ENCODE measurements at places on chromosomes 4 and X. TPM values are rescaled to one million over a fixed set of nuclear protein-coding genes. Genes with fewer than 3 reads are reported as not detected.

The MGAT4D gene
- total RNA-seq = not detected

The DUSP9 gene
- total RNA-seq = not detected

The TCEAL4 gene
- 3.2 TPM for total RNA-seq

The GPR119 gene
- total RNA-seq = not detected

The CLDN34 gene
- not detected for total RNA-seq

GRCh38 chr4:26724534-26724933, 136.1 kb upstream of the STIM2 start:
- DNase-seq = no peak

GRCh38 chr4:19883841-19884240, 367.9 kb upstream of the SLIT2 start:
- no peak for DNase-seq

GRCh38 chrX:124289443-124289842, 43.0 kb upstream of the TEX13D start:
- no peak for DNase-seq

- DNase-seq = no peak
Measured at GRCh38 chr4:172035562-172035961, 222.4 kb downstream of the GALNTL6 start.

DNA sequence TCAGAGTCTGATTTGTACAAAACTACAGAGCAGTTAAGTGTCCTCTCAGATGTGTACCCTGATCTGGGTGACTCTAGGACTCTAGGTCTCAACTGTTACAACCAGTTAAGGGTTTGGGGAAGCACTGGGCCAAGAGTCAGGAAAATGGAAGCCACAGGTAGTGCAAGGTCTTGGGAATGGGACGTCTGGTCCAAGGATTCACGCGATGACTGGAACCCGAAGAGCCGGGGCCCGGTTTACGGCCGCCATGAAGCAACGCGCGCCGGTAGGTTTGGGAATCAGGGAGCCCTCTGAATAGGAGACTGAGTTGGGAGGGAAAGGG, 321 bp upstream of the HPRT1 start:
- DNase-seq = no peak

DNA sequence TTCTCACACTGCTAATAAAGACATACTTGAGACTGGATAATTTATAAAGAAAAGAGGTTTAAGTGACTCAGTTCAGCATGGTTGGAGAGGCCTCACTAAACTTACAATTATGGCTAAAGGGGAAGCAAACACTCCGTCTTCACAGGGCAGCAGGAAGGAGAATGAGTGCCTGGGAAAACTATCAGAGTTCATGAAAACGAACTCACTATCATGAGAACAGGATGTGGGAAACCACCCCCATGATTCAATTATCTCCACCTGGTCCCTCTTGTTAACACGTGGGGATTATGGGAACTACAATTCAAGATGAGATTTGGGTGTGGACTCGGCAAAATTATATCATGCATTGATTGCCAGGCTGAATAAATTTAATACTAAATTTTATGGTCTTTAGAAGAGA, 592.7 kb downstream of the GRXCR1 start:
- no peak for DNase-seq

DNA sequence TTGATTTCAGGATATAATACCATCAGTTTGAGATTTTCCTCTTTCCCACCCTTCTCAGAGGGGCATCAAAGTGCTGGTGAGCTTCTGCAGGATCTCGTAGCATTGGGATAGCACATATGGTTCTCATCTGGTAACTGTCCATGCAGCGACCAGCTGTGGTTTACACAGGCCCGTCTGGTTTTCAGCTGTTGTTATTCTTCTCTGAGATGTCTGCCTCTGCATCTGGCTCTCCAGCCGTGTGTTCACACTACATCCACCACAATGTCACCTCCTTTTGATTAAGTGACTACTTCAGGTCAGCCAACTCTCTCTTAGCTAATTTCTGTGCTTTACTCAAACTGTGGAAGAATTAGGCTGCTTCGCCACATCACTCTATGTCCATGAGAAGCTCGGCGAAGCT, 676.7 kb upstream of the TENM3 start:
- DNase-seq = no peak

DNA sequence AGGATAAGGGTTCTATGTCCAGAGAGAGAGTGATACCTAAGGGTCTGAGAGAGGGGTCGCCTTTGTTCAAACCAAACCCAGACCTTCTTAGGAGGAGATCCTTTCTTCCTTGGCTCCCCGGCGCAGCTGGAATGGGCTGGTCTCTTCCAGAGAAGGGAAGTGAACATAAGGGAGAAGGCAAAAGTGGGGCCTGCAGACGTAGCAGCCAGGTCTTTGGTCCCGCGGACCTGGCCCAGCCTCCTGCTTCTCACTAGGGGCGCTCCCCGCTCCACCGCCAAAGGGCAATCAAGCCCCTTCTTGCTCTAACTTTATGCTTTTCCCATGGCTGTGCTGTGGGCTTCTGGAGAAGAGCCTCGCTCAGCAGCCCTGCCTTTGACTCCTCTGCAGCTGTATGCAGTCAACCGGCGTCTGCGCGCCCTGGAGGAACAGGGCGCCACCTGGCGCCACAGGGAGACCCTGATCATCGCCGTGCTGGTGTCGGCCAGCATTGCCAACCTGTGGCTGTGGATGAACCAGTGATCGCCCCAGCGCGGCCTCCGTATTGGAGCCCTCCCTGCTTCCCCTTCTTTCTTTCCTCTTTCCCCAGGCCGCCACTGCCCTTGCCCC, 6.5 kb downstream of the FATE1 start:
- peak; percentile 66 for DNase-seq

DNA sequence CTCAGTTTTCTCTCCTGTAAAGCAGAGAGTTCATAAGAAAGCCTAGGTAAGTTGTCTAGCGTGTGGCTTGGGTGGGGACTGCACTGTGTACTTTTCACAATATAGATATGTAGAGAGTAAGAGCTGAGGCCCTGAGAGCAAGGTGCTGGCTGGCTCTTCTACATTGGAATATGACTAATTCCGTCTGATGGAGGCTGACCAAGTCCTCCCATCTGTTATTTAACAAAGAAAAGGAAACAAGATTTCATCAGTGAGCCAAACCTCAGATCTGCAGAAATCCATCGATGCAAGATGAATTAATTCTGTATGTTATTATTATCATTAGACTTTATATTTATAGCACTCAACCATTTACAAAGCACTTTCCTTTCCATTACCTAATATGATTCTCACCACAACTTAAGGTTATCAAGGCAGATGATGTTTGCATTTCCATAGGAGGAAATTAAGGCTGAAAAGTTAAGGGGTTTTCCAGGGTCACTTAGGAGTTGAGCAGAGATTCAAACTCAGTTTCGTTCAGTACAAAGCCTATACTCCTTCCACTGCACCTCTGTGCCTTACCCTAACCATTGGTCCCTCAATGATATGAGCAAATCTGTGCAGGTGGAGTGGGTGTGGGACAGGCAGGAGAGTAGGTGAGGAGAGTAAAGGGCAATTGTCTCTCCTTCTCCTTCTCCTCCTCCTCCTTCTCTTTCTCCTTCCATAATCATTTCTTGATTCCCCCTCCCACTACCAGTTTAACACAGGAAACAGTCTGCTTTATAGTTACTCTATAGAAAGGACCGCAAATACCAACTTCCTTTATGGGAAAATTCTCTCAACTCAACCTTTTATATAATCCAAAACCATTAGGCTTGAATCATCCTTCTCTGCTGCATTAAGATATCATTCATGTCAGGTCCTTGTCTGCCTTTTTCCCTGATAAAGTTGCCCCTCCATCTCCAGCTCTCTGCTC, 27.6 kb upstream of the SRD5A3 start:
- DNase-seq = no peak

- no peak for DNase-seq
Measured at GRCh38 chrX:148159796-148160195, 178.7 kb downstream of the FMR1NB start.

All from HT-29 (cell line).